A172 (cell line): ENCODE measurements at places on chromosomes 4 and X. TPM values are rescaled to one million over a fixed set of nuclear protein-coding genes. Genes with fewer than 3 reads are reported as not detected.

DNA sequence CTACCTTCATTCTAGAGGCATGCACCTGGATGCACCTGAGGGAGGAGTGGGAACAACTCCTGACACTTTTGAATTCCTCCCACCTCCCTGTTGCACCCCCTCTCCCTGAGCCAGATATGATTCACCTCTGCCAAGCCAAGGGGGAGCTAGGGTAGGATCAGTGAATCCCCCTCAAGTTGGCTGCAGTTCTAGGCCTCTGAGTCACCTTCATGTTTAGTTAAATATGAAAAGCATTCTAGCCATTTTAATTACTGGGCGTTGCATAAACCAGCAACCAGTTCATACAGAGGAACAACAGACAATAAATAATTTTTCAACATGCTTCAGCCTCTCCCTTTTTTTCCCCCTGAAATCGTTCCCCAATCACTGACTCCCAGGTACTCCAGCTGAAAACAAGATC lies 1440.2 kb downstream of the ADGRL3 start:
- DNase-seq, result peak; percentile 17

GRCh38 chr4:147927377-147928137 lies 195.7 kb downstream of the ARHGAP10 start:
- DNase-seq, result peak; percentile 64

DNA sequence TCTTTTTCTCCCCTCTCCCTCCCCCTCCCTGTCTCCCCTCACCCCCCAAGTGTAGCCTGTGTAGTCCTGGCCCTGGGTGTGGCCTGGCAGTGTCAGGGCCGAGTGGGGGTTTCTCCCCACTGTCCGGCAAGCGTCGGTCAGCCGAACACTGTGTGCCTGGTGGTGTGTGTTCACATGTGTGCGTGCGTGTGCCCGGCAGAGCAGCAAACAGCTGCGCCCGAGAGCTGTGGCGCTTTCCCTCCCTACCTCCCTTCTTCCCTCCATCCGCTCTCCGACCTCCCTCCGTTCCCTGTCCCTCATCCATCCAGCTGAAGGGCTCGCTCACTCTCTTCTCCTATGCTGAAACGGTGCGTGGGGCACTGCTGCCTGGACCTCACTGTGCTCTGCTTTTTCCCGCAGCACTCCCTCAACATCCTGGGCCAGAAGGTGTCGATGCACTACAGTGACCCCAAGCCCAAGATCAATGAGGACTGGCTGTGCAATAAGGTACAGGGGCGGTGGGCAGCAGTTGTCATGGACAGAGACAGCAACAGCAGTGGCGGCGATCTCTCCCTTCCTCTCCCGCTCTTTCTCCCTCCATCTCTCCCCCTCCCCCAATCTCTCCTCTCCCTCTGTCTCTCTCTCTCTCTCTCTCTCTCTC lies 17.4 kb upstream of the UBA1 start:
- no peak for DNase-seq

DNA sequence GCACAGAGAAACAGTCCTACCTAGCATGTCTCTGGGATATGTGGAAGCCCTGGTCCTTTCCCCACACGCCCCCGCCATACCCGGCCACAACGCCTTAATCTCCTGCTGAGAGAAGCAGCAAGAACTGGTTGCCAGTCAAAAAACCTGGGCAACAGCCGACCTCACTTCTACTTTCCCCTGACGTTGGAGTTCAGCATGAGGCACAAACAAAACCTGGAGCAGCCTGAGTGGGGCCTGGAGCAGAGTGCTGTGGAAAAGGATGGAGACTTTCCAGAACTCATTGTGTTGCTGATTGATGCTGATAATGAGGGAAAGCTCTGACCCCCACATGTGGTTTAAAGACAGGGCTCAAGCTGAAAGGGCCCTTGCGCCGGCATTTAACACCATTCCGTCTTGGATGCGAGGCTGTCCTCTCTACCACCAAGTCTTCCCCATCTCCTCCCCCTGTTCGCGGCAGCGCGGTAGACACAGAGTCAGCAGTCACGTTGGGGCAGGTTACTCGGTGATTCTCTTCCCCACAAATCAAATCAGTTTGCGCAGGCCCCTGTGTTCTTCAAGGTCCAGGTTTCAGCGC lies 666 bp downstream of the CCDC158 start:
- no peak for DNase-seq

DNA sequence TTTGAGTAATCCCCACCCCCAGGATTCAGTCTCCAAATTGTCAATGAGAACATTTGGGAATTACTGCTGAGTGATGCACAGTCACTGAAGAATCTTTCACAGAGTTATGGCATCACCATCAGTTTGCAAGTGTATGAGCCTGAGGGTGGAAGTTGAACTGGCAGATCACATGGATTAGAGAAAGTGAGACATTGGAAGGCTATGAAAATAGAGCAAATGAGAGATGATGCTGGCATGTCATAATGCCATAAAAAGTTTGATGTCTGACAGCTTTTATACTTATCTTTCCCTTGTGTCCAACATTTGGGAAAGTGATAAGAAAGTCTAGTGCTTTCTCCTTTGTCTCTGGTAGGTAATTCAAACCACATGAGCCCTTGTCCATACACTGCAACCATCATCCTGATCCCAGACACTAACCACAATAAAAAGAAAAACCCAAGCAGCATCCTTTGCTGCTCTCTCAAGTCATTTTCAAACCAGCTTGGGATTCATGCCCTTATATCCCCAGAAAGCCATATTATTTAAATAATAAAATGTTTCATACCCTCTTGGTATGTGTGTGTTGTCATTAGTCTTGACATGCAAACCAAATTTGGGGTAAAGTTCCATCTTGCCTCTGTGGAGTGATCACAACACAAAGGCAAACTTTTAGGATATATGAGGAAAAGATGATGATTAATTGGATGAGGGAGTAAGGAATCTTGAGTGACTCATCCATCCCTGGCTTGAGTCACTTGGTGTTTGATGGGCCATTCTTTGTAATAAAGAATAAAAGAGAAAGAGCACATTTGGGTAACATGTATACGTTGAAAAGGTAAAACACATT lies 438.9 kb downstream of the GRXCR1 start:
- DNase-seq, result peak; percentile 79

- no peak for DNase-seq
These were observed 34.6 kb upstream of the CXCL8 start for GRCh38 chr4:73705721-73706120.

DNA sequence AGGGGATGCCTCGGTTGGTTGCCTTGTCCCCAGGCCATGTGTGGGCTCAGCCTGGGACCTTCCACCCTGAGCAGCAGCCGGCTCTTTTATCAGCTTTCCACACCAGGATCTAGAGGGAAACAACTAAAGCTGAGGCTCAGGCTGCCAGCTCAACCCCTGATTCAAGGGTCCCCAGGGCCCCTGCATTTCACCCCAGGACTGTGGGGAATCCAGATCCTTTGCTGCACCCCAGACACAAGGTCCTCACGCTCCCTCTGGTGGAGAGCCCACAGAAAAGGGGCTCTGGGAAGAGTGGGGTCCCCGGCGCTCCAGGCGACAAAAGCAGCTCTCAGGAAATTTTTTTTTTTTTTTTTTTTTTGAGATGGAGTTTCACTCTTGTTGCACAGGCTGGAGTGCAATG lies 64.3 kb downstream of the ZFYVE28 start:
- DNase-seq, result no peak

DNA sequence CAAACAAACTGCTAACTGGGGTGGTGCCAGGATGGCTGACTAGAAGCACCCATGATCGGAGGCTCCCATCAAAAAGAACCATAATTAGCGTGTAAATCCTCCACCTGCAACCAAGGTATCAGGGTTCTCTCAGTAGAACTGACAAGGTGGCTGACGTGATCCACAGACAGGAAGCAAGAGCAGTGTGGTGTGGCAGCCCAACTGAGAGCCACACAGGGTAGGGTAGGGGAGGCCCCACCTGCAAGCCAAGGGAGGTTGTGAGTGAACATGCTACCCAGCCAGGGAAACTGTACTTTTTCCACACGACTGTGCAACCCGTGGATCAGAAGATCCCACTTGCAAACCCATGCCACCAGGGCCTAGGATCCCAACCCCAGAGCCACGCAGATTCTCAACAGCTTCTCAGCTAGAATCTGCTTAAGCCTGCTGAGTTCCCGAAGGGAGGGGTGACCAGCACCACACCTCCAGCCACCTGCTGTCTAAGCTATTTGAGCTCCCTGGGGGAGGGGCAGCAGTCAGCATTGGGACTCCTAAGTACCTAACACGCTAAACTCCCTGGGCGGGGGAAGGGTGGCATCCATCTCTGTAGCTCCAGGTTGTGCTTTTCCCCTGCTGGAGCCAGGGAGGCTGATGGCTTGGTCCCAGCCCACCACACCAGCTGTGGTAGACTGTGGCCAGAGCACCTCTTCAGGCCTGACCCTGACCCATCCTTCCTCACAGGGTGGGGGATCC lies 425.1 kb downstream of the GPM6A start:
- DNase-seq, result no peak

GRCh38 chrX:9267415-9267814 lies 197.4 kb upstream of the TBL1X start:
- DNase-seq, result no peak

DNA sequence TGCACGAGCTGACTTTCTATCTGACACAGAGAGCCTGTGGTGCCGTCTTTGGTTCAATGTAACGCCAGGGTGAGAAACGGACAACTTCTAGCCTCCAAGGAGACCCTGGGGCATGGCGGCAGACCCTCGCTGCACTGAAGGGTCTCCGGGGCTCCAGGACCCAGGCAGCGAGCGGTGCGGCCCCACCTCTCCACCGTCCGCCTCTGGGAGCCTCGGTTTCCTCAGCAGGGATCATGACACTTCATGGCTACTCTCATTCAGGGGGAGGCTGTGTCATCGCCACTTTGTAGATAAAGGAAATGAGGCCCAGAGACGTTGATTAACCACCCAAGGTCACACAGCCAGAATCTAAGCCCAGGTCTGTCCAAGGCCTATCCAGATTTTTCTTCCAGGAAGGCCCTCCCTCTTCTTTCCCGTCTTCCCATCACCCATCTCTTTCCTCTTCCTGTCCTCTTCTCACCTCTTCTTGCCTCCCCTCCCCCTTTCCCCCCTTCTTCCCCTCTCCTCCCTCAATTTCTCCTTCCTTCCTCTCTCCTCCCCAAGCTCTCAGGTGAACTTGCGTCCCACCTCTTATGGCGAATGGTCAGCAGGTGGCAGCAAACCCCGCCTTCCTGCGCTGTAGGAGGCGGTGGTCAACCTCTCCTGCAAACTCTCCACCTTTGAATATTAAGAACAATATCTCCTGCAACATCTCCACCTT lies 69.3 kb upstream of the HMX1 start:
- no peak for DNase-seq

GRCh38 chrX:134010690-134011089 lies 25.3 kb upstream of the GPC3 start:
- no peak for DNase-seq

- peak; percentile 4 for DNase-seq
These were observed 63.7 kb upstream of the PLAC1 start for GRCh38 chrX:134721766-134722532.

DNA sequence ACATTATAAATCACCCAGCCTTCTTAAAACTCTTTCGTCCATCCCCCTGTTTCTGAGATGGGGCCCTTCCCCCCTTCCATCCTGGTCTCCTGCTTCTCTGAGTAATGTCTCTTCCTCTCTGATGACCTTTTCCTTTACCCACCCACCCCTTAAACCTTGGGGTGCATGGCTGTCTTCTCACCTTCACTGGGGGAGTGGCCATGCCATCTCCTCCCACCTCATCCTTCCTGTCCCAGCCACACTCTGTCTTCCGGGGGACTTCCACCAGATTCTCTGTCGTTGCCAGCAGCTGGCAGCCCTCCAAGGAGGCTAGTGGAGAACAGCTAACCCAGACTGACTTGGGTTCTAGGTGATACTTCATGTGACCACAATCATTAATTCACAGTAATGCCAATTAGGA lies 83.2 kb upstream of the SCML1 start:
- no peak for DNase-seq

GRCh38 chr4:144734522-144734921 lies 88.6 kb downstream of the HHIP start:
- peak; percentile 42 for DNase-seq

DNA sequence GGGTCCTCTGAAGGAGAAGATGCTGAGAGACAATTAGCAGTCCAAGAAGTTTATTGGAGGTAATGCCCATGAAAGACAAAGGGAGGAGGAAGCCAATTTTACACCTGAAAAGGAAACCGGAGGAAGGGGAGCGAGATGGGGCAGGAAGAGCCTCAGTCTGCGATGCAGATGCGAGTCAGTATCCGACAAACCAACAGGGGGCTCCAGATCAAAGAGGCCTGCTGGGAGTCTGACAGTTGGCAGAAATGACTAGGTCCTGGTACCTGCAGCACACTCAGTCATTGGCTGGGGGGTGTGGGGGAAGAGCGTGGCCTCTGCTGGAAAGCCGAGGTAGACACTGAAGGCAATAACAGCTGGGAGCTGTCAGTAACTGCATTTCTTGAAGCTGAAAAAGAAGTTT lies 231.1 kb upstream of the CENPE start:
- DNase-seq, result no peak

GRCh38 chr4:915595-915994 lies 16.5 kb downstream of the GAK start:
- no peak for DNase-seq

DNA sequence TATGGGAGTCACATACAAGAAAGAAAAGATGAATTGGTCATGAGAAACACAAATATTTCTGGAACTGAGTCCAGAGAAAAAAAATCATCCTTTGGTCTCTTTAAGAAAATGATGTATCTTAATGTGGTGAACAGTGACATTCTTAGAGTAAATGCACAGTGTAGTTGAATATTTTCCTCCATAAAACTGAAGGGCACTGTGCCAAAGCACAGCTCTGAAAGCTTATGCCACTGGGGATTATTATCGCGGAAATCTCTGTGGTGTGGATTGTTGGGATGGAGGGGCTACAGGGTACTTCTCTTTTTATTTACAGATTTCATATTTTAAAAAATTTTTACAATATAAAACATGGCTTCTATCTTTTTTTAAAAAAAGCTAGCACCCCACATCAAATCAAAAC lies 908.1 kb downstream of the CCSER1 start:
- DNase-seq, result no peak

- DNase-seq, result no peak
These were observed 68.9 kb upstream of the NDP start for GRCh38 chrX:44042116-44042515.

- DNase-seq, result no peak
These were observed 1521.7 kb downstream of the RPA4 start for GRCh38 chrX:98405376-98405775.

GRCh38 chrX:154530286-154530685 lies 14.3 kb upstream of the FAM3A start:
- DNase-seq, result no peak

Gene SNCA
- not detected in 2 replicates for total RNA-seq

Gene PLRG1
- 71.5 and 71.6 TPM in 2 replicates for total RNA-seq

Gene CCDC160
- total RNA-seq, result 0.17 TPM in 1 of 2 replicates, not detected in the other

Gene PNCK
- total RNA-seq, result 0.48 and 2.7 TPM in 2 replicates

Gene CFI
- 1.1 TPM in 1 of 2 replicates, not detected in the other for total RNA-seq

Gene CT47B1
- not detected in 2 replicates for total RNA-seq

Gene HMGB3
- 169 and 198 TPM in 2 replicates for total RNA-seq

Gene CCNA2
- total RNA-seq, result 139 and 148 TPM in 2 replicates

Gene EGFL6
- total RNA-seq, result not detected in 2 replicates

Gene HSD17B13
- total RNA-seq, result 0.10 TPM in 1 of 2 replicates, not detected in the other

Gene NCAPG
- total RNA-seq, result 77.7 and 98.5 TPM in 2 replicates

Gene KLKB1
- not detected in 2 replicates for total RNA-seq

Gene GAGE2A
- total RNA-seq, result 2.9 and 16.7 TPM in 2 replicates

Gene DKC1
- total RNA-seq, result 74.9 and 102 TPM in 2 replicates
